Eye (tissue), 1 donor: ENCODE measurements at places on chromosomes 13 and 19.

GRCh38 chr19:1354970-1355567, 28.6 kb upstream of the NDUFS7 start:
- DNase-seq = no peak

GRCh38 chr19:18939922-18940768, 872 bp downstream of the HOMER3 start:
- DNase-seq = peak; percentile 82

- DNase-seq = no peak
Measured at GRCh38 chr19:41428481-41428859, 1.3 kb upstream of the B3GNT8 start.

DNA sequence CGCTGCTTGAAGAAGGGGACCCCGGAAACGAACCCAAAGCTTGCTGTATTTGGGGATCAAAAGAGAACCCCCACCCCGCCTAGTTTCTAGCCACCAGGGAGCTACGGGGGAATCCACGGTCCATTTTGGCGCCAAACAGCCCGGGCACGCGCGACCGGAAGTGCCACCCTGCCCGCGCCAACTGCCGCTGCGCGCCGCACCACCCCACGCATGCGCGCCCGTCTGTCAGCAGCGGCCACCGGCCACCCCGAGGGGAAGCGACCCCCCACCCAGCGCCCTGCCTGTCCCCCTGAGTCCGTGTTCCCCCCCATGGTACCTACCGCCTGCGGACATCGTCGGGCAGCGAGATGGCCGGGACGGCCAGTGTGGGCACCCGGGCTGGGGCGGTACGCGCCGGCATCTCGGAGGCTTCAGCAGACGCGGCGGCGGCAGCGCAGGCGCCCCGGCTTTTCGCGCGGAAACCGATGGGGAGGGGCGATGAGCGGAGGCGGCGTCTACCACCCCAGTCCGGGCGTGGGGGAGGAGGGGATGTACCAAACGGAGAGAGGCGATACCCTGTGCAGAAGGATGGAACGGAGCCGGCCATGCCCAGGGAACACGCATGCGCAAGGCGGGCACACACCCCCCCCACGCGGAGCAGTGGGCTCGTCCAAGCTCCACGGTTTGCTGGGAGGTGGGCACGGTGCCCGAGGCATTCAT, at the start of gene DNMT1:
Gene DNMT1 (minus strand): TSS at position 454 of the 699 bp plus-strand sequence. CDS start 54 bp downstream, at position 400.
- peak; percentile 99 for DNase-seq

DNA sequence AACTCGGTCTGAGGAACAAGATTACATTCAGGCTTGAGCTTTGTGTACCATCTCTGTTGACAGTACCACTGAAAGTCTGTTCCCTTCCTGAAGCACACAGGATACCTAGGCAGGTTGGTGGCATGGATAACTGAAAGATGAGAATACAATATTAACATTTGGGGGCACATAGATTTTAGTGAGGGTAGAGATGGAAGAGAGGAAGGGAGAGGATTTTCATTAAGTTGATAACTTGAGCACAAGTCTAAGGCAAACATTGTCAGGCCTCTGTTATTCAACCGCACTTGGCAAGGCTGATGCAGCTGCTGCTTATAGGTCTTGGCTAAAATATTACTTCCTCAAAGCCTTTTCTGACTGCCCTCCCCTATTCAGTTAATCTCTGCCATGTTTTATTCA, 10.9 kb downstream of the MIR17HG start:
- DNase-seq = peak; percentile 22

GRCh38 chr19:41774515-41774980, 19.2 kb downstream of the CEACAM6 start:
- DNase-seq = no peak

DNA sequence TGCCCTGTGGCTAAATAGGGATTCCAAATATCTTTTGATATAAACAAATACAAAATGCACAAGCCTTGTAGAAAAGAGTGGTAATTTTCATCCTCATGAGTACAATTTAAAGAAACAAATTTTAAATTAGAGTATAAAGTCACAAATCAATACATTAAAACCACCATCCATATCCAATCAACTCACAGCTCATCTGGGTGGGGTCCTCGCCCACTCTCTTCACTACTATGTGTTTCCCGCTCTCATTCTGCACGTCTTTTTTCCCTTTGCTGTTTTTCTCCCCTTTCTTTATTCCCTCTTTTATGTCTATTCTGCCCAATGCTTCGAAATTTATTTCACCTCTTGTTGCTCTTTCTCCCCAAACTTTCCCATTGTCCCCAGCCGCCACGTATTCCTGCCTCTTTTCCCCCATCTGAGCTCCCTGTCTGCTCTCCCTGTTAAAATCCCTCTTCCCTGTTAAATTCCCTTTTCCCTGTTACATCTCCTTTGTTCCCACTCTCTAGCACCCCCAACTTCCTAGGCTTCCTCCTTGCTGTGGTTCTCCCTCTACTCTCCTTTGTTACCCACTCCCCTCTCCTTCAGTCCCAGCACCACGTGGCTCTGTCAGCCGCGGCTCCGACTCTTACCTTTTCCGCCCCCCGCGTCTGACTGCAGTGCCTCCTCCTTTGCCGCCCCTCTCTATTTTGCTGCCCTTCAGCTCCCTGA, 1.3 kb downstream of the ZNF616 start:
- DNase-seq = peak; percentile 90

- DNase-seq = no peak
Measured at GRCh38 chr13:50691176-50691680, 152.3 kb downstream of the DLEU7 start.

DNA sequence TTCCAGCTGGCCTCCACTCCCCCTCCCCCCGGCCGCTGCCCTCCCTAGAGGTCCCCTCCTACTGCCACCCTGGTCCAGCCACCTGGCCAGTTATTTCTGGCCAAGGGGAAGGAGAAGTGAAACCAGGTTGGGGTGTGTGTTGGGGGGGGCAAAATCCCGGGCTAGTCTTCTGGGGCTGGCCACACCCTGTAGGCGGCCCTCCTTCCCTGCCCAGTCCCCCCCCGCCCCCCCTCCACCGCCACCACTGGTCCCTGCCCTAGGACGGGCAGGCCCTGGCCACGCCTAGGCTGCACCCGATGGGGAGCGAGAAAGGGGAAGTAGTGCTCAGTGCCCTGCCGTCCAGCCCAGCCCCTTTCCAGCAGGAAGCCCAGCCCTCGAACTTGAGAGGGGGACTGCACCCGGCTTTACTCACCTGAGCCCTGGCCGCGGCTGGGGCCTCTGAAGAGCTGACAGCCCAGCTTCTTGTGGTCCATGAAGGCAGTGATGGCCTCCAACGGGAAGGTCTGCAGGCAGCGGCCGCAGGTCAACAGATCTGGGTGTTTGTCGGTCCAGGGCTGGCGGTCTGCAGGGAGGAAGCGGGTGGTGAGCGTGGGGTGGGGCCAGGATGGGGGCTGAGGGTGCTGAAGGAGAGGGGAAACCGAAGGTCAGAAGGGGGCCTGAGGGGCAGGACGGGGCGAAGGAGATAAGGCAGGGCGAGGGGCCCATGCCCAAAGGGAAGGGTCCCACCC, 813 bp downstream of the ZNF296 start:
- peak; percentile 47 for DNase-seq

- DNase-seq = peak; percentile 36
Measured at GRCh38 chr13:34913040-34913439, 29.0 kb upstream of the NBEA start.

DNA sequence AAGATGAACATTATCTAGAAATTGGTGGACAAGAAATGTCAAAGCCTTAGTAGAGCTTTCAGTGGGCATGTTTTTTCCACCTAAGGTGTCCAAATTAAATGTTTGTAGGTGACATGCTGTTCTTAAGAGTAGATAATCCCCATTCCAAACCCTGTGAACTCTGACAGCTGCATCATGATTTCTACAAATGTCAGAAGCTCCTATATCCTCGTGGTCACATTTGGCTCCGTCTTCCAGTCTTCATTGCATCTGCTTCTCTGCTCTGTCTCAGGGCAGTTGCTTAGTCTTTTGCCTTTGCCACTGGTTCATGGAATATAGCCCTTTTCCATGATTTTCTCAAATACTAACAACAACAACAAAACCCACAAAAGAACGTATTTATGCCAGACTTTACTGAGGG, 234.5 kb downstream of the DLEU7 start:
- no peak for DNase-seq

- no peak for DNase-seq
Measured at GRCh38 chr19:38650172-38650775, 2.8 kb downstream of the ACTN4 start.

- no peak for DNase-seq
Measured at GRCh38 chr13:89382981-89383380, 1711.8 kb downstream of the SLITRK5 start.

DNA sequence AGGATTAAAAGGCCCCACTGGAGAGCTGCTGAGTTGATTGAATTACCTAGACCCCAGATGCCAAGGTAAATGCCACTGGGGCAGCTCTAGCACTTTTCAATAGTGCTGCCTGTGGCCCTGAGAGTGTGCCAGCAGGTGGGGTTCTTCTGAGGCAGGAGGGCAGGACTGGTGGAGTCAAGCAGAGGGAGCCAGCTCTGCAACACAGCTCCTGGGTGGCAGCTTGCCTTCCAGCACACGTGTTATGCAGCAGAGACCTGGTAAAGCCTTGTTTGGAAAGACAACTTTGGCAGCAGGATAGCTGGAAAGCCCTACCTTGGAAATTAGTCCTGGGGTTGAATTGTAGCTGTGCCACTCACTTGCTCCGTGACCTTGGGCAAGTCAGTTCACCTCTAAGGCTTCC, 306.6 kb downstream of the ATP8A2 start:
- DNase-seq = no peak

DNA sequence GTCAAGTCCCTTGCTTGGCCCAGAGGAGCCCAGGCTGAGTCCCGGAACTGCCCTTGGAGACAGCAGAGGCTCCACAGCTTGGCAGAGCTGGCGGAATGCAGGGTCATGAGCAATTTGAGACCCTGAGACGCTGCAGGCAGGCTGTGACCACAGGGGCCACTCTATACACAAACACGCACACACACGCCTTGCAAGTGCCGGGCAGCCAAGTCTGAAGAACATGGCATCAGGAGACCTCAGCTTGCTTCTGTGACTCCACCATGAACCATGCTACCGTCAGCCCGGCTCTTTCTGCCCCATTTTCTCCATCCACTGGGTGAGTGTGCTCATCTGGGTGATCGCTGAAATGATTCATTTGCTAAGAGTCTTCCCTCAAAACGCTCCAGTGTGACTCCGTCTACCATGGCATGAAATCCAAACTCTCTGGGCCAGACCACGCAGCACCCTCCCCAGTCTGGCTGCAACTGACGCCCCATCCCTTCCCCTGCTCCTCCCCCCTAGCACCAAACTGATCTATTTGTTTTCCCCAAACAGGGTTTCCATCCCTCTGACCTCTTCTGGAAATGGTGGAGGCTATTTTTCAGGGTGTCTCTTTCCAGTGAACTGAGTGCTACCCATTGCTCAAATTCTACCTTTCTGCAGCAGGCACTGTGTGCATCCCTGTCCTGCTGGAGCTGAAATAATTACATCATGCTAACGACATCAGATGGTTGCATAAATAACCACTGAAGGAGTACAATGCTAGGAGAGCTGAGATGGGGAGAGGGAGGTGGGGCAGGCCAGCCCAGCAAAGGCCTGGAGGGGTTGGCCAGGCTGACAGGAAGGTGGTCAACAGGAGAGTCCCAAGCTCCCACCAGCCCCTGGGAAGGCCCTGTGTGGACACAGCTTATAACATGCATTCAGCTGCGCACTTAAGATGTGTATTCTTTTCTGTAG, 3.1 kb downstream of the CARS2 start:
- DNase-seq = peak; percentile 77

DNA sequence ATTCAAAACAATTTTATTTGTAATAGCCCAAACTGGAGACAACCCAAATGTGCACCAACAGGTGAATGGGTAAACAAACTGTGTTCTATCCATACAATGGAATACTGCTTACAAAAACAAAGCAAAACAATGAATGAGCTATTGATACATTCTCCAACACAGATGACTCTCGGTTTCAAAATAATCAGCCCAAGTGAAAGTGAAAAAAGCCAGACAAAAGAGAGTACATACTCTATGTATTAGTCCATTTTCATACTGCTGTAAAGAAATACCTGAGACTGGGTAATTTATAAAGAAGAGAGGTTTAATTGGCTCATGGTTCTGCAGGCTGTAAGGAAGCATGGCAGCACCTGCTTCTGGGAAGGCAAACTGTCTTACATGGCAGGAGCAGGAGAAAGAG, 65.2 kb upstream of the LRCH1 start:
- no peak for DNase-seq

DNA sequence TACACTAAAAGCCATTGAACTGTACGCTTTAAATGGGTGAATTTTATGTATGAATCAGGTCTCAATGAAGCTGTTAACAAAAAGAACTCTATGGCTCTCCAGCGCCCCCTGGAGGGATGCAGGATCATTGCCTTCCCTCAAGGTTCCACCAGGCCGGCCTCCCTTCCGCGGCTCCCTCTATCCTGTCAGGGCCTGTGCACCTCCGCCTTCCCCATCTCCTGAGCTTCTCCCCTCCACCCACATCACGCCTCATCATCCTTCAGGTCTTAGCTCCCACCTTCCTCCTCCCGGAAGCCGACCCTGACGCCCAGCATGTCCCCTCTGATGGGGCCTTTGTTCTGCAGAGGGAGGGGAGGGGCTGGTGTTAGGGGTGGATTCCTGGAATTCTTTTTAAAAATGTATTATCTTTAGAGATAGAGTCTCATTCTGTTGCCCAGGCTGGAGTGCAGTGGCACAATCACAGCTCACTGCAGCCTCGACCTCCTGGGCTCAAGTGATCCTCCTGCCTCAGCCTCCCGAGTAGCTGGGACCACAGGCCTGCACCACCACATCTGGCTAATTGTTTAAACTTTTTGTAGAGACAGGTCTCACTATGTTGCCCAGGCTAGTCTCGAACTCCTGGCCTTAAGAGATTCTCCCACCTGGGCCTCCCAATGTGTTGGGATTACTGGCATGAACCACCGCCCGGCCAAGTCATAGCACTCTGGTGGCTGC, 27.7 kb downstream of the MEIS3 start:
- DNase-seq = peak; percentile 87

DNA sequence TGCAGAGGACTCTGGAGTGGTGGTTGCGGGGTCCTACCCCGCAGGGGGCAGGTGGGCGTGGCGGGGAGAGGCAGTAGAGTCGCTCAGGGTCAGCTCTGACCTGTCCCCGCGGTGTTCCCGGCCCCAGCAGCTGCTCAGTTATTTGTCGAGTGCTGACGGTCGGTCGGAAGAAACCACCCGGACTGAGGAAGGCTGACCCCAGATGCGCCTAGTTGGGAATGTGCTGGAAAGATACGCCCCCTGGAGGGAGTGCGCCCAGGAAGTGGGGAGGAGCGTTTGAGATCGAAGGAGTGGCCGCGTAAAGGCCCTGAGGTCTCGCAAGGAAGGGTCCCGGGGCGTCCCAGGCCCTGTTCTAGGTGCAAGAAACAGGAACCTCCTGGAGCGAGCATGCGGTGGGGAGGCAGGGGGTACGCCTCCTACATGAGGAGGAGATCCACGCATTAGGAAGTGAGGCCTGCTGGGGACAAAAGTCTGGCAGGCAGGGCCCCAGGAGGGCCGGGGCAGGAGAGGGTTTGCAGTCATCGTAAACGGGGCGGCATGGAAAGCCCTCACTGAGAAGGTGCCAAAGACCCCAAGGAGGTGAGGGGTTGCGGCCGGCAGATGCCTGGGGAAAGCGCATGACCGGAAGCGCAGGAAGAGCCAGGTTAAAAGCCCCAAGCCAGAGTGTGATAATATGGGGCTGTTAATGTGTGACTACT, 9.2 kb downstream of the CCDC8 start:
- DNase-seq = peak; percentile 86

- no peak for DNase-seq
Measured at GRCh38 chr13:46515803-46516202, 37.2 kb upstream of the LRCH1 start.

GRCh38 chr13:45297456-45298205, 43.4 kb downstream of the TPT1 start:
- no peak for DNase-seq

- DNase-seq = peak; percentile 80
Measured at GRCh38 chr19:38989066-38989605, 13.6 kb upstream of the FBXO17 start.
